A549 treated with dexamethasone at 1 μM for 4 hours (cell line): ENCODE measurements at places on chromosomes 11 and 22. TPM values are rescaled to one million over a fixed set of nuclear protein-coding genes. Genes with fewer than 3 reads are reported as not detected.

The APOBEC3B gene
- 26.4 to 32.3 TPM (median 29.2 TPM) in 5 replicates for total RNA-seq

The DDT gene
- total RNA-seq, result 107 to 148 TPM (median 134 TPM) in 5 replicates

The LRRN4CL gene
- total RNA-seq, result 0.08 to 0.13 TPM (median 0.09 TPM) in 3 of 5 replicates, not detected in the others

The C11orf65 gene
- 0.13 to 0.31 TPM (median 0.26 TPM) in 5 replicates for total RNA-seq

The RAB36 gene
- total RNA-seq, result 6.1 to 8.3 TPM (median 7.7 TPM) in 5 replicates

The SCGB1D2 gene
- total RNA-seq, result not detected in 5 replicates

The CSKMT gene
- 10.5 to 13.3 TPM (median 12.2 TPM) in 5 replicates for total RNA-seq

The PLEKHA7 gene
- 51.3 to 73.3 TPM (median 66.1 TPM) in 5 replicates for total RNA-seq

The RASGRP2 gene
- total RNA-seq, result 0.71 to 2.2 TPM (median 1.6 TPM) in 5 replicates

The MS4A4E gene
- not detected in 5 replicates for total RNA-seq
